CD8-positive, alpha-beta memory T cell (primary cell): ENCODE measurements at places on chromosomes 11 and 22.

- DNase-seq: no peak
Observed at GRCh38 chr11:14359501-14360031, 583 bp upstream of the RRAS2 start.

DNA sequence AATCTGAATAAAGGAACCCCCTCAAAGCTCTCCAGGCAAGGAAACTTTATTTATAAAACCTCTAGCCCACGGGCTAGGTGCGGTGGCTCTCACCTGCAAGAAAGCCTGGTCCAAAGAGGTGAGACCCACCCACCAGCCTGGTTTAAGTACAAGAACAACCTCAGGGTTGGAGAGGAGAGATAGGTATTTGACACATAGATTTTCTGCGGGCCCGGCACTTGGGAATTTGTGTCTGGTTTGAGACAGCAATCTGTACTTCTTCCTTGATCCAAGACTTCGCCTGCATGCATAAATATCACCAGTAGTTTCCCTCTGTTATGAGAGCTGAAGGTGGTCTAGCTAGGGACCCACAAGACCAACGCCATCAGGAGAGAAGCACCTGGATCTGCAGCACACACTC lies 73.2 kb upstream of the CAPRIN1 start:
- DNase-seq: no peak

GRCh38 chr11:83292709-83293456 lies 6.7 kb upstream of the CCDC90B start:
- DNase-seq: no peak

- DNase-seq: no peak
Observed at GRCh38 chr11:13965337-13965736, 2.8 kb downstream of the SPON1 start.

DNA sequence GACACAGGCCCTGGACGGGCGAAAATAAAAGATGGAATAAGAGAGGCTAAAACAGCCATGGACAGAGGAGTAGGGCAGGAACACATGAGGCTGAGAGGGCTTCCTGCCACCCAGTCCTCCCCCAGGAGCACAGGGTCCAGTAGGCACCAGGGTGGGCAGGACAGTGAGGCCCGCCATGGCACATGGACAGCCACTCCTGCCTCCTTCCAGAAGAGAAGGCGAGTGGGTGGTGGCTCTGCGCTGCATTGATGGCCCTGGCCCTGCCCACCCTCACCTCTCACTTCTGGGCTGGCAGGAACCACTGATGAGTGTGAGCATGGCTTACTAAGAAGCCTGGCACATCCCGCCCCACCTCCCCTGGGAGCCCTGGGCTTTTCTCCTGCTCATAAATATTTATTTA lies 51.2 kb downstream of the TPBGL start:
- DNase-seq: no peak

DNA sequence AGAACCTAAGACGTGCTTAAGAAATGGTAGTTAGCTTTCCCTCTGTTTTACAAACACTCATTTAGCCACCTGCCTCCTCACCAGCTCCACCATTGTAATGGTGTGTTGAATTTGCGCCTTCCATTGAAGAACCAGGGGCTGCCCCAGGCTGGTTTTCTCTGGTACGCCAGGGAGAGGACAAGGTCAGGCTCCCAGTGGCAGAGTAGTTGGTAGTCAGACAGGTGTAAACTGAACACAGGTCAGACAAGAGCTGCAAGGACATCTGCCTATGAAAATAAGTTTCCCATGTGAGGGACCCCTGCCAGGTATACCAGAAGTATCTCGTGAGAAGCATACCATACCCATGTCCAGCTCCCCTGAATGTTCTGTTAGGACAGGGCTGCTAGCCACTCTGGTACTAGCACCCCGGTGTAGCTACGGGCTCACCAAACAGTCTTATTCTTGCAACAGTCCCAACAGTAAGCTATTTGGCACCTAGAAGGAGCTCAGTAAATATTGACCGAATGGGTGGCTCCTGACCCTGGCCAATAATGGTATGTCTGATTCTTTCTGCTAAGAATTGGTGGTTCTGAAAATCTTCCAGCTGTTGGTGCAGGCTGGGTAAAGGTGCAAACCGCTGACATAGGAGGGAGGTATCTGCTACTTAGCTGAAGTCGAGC lies 359.0 kb downstream of the LARGE1 start:
- DNase-seq: no peak

- DNase-seq: no peak
Observed at GRCh38 chr22:38051261-38051660, 5.9 kb upstream of the PICK1 start.

DNA sequence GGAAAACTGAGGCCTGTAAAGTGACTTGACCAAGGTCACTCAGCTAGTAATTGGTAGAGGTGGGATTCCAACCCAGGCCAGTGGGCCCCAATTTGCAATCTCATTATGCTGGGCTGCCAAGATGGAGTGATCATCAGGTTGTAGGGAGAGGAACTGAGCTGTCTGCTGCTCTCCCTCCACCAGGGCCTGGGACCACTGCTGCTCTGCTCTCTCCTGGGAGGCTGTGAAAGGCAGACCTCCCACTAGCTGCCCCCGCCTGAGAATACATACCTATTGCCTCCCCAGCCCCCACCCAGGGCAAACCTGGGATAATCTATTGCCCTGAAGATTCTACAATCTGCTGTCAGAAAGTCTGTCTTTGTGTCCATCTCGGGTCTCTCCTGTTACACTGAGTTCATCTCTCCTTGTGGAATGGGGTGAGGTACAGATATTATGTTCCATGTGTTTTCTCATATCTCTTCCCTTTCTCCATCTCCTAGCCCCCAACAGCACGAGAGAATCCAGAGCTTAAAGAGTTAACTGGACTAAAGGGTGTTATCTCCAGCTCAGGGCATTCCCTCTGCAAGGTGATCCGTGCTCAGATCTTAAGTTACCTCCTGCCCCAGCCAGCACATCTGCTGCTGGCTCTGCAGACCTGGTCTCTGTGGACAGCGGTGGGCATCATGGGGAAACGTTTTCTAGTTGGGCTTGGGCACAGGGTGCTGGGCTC lies 5.6 kb downstream of the NECTIN1 start:
- no peak for DNase-seq

GRCh38 chr11:132168344-132168981 lies 798.0 kb downstream of the NTM start:
- no peak for DNase-seq

GRCh38 chr11:125621995-125622394 lies 3.0 kb upstream of the CHEK1 start:
- no peak for DNase-seq

GRCh38 chr11:108958368-108959104 lies 293.7 kb downstream of the DDX10 start:
- no peak for DNase-seq

- DNase-seq: no peak
Observed at GRCh38 chr11:125072961-125073590, 10.0 kb downstream of the SLC37A2 start.

DNA sequence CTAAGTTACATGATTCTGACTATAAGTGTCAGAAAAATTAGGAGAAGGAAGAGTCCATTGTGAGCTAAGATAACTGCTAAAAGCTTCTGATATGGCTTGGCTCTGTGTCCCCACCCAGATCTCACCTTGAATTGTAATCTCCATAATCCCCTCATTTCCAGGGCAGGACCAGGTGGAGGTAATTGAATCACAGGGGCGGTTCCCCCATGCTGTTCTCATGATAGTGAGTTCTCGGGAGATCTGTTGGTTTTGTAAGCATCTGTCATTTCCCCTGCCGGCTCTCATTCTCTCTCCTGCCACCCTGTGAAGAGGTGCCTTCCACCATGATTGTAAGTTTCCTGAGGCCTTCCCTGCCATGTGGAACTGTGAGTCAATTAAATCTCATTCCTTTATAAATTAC lies 230.2 kb downstream of the OPCML start:
- DNase-seq: no peak

DNA sequence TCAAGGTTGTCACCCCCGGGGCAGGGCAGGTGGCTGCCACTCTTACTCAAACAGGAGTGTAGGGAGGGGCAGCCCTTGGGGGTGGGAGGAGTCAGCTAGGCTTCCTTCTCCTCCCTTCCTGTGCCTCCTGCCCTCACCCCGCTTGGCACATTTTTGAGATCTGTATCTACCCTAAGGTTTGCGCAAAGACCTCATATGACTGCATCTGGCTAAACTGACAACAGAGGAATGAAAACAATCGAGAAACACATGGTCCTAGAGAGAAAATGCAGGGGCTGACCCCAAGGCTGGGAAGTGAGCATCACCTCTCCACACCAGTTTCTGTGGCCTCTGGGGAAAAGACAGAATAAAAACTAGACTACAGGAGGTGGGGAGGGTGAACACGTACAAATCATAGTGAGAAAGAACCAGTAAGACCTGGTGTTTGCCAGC lies 28.1 kb downstream of the IGSF9B start:
- peak; percentile 14 for DNase-seq

- no peak for DNase-seq
Observed at GRCh38 chr11:93700830-93701229, 39.3 kb downstream of the CEP295 start.

DNA sequence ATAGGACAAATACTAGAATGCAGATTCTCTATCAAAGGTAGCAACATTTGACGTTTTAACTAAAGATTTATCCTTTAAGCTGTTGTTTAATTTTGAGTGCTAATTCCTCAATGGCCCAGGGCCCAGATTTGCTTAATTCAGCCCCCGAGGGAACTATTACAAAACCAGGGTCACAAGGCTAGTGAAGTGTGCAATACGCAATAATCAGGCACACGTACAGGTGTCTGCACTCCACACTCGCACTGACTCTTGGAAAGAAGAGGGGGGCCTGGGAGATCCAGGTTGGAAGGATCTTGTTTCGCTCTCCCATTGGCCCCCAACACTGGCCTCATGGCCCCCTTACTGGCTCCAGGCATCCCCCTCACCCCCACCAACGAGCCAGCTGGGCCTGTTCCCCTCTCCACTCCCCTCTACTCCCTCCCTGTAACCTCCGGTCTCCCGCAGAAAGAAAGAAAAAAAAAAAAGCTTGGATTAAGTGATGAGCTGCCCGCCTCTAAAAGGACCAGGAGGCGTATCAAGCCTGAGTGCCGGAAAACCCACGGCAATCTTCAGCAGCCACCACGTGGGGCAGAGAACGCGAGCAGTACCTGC lies 2.2 kb upstream of the KIRREL3 start:
- DNase-seq: no peak

DNA sequence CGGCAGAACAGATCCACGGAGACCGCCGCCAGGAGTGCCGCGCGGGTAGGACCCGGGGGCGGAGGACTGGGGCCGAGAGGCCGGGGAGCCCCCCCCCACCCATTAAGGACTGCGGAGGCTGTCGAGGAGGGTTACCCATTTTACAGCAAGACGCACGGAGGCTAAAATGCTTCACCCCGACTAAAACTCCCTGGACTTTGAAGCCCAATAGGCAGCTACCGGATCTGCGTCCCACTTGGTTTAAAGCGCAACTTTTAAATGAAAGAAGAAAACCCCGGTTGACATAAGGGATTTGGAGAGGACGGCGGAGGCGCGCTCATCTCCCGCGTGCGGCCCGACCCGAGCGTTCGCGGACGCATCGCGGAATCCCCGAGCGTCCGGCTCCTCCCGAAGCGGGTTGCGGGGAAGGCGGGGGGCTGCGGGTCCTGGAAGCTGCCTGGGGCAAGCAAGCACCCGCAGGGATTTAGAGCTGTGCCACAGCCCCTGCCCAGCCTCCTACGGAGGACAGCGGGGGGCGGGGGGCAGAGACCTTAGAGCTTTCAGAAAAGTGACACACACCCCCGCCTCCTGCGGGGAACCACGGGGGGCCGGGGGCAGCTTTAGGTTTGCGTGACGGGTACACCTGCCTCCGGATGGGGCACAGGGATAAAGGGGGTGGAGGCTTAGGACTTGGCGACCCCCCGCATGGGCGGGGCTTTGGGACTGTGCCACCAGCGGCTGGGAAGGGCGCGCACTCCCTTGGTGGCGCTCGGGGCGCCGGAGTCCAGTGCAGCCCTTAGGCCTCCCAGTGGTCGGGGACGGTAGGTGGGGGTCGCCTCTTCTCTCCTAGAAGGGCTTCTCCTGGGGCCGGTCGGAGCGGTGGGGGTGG lies 760 bp upstream of the CELSR1 start:
- DNase-seq: no peak

GRCh38 chr22:23404689-23405365 lies 175.3 kb downstream of the IGLL1 start:
- no peak for DNase-seq

DNA sequence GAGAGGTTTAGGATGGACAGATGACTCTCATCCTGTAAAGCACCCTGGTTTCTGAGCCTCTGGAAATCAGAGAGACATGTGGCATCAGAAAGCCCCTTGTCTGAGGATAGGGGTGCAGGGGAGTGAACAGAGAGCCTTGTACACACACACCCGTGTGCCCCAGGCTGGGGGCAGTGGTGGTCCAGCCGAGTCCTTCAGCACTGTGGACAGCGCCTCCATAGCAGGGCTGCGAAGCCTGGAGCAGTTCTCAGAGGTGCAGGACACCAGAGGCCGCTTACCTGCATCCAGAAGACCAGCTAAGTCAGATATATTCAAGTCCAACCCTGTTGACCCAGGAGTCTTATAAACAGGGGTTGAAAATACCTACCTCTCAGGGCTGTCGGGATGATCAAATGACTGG lies 11.5 kb upstream of the IGSF9B start:
- DNase-seq: no peak
